Large intestine (tissue), 12 donors: ENCODE measurements at places on chromosomes 5 and 9. TPM values are rescaled to one million over a fixed set of nuclear protein-coding genes. Genes with fewer than 3 reads are reported as not detected.

The FASTKD3 gene
- polyA plus RNA-seq = 19.2 TPM

The TRPM3 gene
- 0.57 TPM for polyA plus RNA-seq

The PCDHGC4 gene
- polyA plus RNA-seq = 1.7 TPM

The DNAJC18 gene
- polyA plus RNA-seq = 8.7 TPM

The PHF24 gene
- polyA plus RNA-seq = 1.6 TPM

The HRH2 gene
- 2.1 TPM for polyA plus RNA-seq

The ARSB gene
- 17.9 TPM for polyA plus RNA-seq

The PGM5 gene
- 26.4 TPM for polyA plus RNA-seq

The ABCA1 gene
- polyA plus RNA-seq = 8.6 TPM

The CAMK4 gene
- polyA plus RNA-seq = 10.9 TPM

The EFNA5 gene
- 6.1 TPM for polyA plus RNA-seq

GRCh38 chr5:32779754-32780415 lies 68.8 kb downstream of the NPR3 start:
- DNase-seq = no peak

- DNase-seq = no peak
These were observed 109.2 kb downstream of the PAX5 start for GRCh38 chr9:36924757-36925432.

DNA sequence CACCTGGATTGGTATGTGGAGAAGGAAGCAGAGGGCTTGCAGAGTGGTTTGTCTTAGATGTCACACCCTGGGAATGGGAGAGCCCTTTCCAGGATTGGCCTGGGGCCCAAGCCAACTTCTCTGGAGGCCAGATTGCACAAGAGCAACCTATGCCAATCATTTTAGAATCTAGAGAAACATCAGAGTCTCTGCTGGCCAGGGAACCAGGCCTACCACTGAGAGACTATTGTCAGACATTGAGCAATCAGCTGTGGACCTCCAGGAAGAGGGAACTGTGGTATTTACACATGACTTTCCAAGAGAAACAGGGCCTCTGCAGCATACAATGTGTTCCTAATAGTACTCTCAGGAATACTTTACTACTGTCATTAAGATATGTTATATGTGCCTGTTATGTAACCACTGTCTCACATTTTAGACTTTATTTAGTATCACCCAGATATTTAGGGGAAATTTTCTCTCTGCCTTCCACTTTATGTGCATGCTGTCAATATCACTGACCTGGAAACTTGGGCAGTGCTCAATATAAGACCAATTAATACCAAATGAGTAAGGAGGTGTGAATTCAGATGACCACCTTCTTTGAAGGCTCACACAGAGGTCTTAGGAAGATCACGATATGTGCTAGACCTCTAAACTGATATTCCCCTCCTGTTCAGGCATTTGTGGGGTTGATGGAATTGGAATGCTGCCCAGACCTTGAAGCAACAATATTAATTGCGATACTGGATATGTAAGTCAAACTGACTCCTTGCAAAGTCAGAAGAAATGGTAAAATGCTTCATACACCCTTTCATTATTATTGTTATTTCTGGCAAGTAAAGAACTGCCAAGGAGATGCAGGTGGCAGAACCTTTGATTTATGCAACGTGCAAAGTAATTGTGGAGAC lies 20.5 kb upstream of the CCL28 start:
- DNase-seq = peak; percentile 67

DNA sequence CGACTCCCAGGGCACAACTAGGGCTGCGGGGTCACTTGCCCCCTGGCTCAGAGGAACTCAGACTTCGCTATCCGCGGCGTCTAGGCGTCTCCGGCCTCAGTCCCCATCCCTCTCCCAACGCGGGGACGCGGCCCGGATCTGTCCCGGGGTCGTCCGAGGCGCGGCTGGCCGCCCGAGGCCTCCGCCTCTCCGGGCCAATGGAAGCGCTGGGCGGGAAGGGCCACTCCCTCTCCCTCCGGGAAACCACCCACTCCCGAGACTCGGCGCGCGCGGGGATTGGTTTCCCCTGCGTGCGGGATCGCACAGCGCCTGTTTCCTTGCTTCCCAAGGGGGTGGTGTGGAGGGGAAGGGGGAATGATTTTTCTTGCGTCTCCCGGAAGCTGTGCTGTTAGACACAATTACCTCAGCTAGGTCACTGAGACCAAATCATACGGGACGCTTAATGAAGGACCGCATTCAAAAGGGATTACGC lies 38.3 kb downstream of the NR2F1 start:
- peak; percentile 46 for DNase-seq

DNA sequence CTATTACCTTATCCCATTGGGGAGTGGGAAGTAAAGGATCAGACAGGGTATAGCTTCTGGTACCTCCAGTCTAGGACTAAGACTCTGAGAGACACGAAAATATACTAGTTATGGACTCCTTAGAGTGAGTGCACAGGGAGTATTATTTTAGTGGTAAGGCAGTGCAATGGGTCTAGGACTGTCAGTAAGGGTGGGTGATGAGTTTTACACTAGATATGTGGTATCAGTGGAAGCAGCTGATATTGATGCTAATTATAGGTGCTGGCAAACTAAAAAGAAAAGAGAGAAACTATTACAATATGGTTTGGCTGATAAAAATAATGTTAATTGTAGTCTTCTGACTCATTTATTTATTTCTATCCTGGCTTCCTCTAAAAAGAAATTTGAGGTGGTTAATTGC lies 118.6 kb downstream of the UNC13B start:
- DNase-seq = no peak

DNA sequence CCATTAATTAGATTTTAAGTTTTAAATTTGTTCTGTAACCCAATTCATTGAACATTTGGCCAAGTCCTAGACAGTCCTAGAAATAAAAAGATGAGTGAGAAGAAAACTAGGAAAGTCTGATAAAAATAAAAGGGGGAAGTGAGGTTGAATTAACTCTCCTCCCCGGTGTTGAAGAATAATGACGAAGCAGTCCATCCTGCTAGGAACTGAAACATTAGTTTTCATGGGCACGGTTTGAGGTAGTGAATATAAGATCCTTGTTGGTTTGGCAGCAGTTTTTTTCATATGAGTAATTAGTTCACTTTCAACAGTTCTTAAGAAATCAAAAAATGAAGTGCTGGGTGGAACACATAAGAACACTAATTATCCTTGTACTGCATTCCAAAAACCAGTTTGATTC lies 103.1 kb downstream of the MTREX start:
- DNase-seq = no peak

- DNase-seq = no peak
These were observed 35.5 kb upstream of the FUBP3 start for GRCh38 chr9:130543859-130544258.

DNA sequence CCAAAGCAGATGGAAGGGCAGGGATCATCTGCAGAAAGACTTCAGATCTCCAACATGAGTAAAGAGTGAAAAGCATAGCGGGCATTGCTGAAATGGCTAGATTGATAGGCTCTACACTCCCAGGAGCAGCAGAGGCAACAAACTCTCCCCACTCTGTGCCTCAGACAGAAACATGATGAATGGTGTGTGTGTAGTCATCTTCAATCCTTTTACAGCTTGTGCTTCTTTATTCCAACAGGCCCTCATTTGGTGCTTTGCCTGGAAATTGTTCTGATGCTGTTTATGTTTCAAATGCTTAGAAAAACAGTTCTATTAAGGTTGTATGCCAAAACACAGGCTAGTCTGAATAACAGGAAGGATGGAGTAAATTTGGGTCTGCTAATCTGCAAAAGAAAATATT lies 176.2 kb downstream of the DMRTA1 start:
- DNase-seq = no peak

DNA sequence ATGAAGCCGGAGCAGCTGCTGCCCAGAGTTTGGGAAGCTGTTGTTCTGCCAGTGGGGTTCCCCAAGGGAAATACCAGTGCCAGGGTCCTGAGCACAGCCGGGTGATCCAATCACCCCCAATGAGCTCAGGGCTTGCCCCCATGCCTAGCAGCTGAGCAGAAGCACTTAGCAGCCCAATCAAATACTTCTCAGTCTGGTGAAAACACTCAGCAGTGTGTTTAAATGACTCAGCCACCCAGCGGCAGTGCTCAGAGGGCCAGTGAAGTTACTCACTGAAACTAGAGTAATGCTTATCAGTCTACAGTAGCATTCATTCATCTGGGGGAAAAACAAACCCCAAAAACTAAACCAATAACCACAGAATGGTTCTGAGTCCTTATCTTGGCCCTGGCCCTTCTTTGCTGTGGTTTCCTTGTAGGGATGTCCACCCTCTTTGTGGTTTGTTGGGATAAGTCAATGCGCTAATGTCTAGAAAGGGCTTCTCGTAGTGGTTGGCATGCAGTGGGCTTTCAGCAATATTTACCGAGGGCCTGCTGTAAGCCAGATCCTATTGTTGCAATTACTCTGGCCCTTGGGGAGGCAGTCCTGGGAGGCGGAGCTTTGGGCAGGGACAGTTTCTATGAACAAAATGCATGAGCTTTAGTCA lies 43.1 kb downstream of the LHX2 start:
- DNase-seq = no peak

DNA sequence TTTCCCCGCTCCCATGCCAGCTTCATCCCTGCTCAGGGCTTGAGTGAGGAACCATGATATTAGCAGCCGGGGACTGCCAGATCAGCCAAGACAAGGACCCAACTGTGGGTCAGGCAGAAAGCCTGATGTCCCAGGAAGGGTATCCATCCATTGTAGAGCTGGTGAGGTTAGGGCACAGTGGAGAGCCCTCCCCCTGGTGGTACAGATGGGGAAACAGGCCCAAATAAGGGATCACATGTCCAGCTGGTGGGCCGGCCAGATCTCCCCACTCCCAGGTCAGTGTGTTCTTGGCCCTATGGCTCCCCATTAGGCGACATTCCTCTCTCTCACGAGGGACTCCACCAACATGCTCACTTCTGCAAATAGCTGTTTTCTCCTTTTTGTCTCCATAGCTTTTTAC lies 9.0 kb downstream of the CDX1 start:
- DNase-seq = peak; percentile 36

GRCh38 chr5:142757564-142757963 lies 12.6 kb upstream of the ARHGAP26 start:
- no peak for DNase-seq

DNA sequence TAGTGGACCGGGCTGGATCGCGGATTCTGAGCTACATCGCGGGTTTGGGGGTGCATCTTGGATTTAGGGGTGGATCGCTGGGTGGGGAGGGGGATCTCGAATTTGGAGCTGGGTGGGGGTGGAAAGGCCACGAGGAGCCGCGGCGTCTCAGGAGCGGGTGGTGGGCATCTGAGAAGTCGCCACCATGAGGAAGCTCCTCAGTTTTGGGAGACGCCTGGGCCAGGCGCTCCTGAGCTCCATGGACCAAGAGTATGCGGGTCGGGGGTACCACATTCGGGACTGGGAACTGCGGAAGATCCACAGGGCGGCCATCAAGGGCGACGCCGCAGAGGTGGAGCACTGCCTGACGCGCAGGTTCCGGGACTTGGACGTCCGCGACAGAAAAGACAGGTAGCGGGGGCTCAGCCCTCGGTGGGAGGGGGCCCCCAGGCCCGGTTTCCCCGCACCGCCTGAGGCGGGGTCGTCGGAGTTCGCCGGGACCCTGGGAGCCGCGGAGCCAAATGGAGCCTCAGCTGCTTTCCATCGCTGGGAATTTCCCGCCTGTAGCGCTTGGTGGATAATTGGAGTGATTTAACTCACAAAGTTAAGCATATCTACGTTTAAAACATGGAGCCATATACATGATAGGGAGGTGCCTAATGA lies 376 bp downstream of the ANKRD18B start:
- no peak for DNase-seq

GRCh38 chr9:127715470-127716337 lies at the start of the genes PTRH1 and TTC16:
Gene PTRH1 (minus strand): TSS chr9:127715663. CDS start chr9:127715639, 24 bp downstream.
Gene TTC16 (plus strand): TSS chr9:127716079. CDS start chr9:127716146, 67 bp downstream.
- DNase-seq = peak; percentile 98

DNA sequence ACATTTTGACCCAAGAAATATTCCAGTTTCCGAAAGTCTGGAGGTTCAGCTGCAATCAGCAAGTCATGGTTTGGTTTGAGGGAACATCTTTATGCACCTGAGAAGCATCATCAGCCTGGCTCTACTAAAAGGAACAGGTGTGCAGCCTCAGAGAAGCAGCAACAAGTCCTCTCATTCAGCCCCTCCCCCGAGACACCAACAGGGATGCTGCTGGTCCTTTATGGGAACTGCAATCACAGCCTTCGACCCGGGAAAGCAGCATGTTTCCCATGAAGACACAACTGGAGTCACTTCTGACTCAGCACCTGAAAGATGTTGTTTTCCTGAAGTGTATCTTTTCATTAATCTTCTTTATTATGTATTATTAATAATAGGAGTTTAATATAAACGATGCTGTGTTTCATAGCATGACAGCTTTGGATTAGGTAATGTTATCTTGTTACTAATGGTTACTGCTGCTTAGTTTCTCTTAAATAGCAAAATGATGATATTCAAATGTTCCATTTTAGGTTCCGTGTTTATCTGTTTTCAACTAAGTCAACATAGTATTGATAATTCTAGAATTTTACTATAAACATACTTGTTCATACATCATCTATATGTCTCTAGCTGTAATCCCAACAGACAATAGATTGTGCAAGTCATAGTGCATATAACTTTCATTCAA lies 15.6 kb upstream of the NREP start:
- DNase-seq = no peak

GRCh38 chr5:59729357-59729756 lies 164.2 kb downstream of the PDE4D start:
- no peak for DNase-seq

DNA sequence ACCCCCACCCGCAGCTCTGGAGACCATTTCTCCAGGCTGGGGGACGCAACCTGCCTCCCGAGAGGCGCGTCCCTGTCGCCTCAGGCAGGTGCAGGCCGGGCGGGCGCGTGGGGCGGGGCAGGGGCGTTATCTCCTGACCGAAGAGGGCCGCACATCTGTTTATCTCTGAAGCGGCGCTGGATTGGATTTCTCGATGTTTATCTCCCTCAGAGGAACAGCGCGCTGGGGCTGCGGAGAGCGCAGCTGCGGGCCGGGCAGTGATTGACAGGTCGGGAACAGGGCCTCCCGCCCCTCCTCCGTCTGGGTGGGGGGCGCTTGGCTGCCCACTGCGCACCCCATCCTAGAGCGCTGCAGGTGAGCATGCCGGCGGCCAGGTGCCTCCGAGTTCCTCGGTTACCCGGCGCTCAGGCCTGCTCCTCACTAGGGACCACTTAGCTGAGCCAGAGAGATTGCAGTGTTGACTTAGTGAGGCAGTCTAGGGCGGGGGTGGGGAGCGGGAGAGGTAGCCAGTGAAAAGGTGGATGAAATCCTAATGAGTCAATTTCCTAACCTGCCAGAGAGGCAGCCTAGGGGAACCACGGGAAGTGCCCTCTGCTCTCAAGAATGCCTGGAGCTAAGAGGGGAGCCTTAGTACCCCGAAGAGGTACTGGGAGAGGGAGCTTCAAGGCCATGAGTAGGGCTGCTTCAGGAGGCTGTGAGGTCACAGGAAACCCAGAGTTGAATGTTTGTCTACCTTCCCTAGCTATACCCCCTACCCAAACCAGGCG lies 39.6 kb upstream of the TIFAB start:
- peak; percentile 35 for DNase-seq
